ENCODE measurements at places on chromosomes 4 and X.

DNA sequence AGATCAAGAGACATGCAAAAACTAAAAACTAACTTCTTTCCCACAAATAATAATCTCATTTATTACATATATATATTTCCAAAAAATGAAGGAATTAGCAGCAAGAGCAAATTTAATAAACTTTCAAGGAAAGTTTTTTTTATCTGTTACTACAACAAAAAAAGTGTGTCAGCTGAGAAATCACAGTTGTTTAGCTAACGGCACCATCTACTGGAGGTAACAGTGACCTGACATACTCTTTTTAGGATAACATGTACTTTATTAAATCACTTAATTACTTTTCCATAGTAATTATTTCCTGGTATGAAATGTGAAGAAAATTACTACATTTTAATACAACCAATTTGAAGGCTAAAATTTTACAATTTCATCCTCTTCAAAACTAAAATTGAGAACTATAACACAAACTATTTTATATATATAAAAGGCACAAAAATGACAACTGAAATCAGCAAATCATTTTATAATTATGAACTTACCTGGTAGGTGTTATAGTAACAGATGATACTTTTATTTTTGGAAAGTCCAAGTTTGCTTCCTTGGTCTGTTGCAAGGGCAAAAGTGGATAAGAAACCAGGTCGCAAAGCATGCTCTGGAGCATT, 9.1 kb downstream of the LAMTOR3 start:
- no peak for DNase-seq

- no peak for DNase-seq
These were observed 50.4 kb upstream of the CCDC160 start for GRCh38 chrX:134186362-134187121.

DNA sequence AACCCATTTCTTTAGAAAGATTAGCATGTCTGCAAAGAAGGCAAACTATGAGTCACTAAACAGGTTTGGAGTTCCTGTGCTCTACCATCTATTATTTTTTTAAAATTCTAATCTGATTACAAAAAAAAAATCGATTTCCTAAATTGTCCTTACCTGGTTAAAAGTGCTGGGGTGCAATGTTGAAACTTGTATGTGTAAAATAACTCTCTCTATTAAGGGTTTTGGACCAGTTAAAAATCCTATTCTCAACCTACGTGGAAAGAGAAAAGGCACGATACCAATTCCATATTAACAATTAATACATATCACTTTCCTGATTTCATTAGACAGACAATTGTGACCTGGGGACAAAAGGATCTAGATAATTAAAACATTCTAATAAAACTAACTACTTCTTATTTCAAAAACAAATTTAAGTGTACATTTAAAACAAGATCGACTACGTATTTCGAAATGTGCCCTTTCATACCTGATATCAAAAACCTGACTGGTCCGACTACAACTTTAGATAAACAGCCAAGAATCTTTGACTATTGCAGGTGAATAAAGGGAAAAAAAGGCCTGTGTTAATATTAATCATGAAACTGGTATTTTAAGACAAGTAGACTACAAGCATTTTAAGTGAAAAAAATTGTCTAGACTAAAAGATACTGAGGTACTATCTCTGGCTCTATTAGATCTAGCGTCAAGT, 21.2 kb downstream of the AADAT start:
- DNase-seq = no peak

DNA sequence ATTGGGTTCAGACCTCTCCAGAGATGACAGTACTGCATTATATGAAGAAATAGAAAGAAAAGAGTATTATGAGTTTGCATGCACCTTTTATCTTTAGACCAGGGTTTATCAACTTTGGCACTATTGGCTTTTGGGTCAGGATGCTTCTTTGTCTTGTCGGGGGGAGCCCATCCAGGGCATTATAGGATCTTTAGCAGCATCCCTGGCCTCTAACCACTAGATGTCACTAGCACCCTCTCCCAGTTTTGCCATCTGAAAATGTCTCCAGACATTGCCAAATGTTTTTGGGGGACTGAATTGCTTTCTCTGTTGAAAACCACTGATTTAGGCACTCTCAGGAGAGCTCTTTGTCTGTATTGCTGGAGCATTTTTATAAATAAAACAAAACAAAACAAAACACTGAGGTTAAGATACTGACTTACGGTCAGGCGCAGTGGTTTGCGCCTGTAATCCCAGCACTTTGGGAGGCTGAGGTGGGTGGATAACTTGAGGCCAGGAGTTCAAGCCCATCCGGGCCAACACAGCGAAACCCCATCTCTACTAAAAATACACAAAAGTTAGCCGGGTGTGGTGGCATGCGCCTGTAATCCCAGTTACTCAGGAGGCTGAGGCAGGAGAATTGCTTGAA, 23.6 kb downstream of the CA5B start:
- DNase-seq = no peak

GRCh38 chr4:76203541-76203940, 10.1 kb downstream of the SCARB2 start:
- DNase-seq = no peak

DNA sequence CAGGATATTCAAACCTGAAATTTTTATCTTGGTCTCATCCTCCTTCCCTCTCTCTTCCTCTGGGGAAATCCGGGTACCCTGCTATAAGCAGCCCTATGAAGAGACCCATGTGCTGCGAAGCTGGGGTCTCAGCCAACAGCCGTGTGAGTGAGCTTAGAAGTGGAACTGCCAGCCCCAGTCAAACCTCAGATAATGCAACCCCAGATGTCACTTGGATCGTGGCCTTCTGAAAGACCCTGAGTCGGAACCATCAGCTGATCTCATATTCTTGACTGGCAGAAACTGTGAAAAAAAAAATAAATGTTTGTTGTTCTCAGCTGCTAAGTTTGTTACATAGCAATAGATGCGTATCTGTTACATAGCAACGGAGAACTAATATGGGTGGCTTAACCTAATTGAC, 198.1 kb upstream of the NPY2R start:
- no peak for DNase-seq

GRCh38 chr4:165872461-165873297, at the start of gene TLL1:
TSS of gene TLL1 (plus strand) at chr4:165873237. CDS start at chr4:165873905, 668 bp downstream.
- no peak for DNase-seq

- DNase-seq = no peak
These were observed 2.7 kb downstream of the FOXO4 start for GRCh38 chrX:71098302-71098701.

GRCh38 chrX:14865201-14865600, 7.7 kb downstream of the FANCB start:
- no peak for DNase-seq

GRCh38 chr4:189838821-189839497, 101.7 kb upstream of the FRG1 start:
- DNase-seq = no peak

GRCh38 chrX:81195712-81196111, 6.0 kb downstream of the HMGN5 start:
- peak; percentile 5 for DNase-seq

- no peak for DNase-seq
These were observed 80.4 kb downstream of the HS6ST2 start for GRCh38 chrX:132877954-132878536.

GRCh38 chrX:17580539-17581152, 156.6 kb upstream of the SCML1 start:
- DNase-seq = no peak

DNA sequence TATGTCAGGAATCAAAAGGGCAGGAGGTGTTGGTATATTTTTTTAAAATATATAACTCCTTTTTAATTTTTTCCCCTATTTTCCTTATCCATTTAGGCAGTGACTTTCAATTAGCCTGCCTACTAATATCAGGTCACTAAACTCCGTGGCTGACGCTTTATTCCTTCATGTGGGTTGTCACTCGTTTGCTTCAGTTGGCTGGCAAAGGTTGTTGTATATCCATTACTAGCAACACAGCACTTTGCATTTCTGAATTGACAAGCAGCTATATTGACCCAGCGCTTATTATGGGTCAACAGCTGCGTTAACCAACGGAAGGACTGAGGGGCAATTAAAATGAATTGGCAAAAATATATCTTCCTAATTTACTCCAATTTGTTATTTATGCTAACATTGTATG, 87.7 kb downstream of the ARX start:
- no peak for DNase-seq

- no peak for DNase-seq
These were observed 36.0 kb downstream of the HELT start for GRCh38 chr4:185054272-185054671.

GRCh38 chr4:7985891-7986441, 46.3 kb upstream of the AFAP1 start:
- no peak for DNase-seq

DNA sequence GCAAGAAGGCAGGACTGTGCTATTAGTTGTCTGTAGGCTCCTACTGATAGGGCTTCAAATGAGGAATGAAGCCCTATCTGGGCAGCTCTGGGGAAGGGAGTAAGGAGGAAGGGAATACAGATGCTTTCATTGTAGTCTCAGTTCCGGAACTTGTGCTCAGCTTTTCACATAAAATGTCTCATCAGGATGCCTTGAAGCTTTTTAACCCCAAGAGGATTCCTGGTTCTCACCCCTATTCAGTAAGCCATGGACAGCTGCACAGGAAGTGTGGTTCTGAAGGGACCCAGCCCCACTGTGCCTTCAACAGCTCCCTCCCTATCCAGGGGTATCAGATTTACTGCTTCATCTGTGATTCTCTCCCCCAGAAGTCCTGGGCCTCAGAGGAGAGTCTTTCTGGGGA, 5.0 kb downstream of the ARMCX5 start:
- no peak for DNase-seq

GRCh38 chr4:88010966-88011365, 3.5 kb downstream of the PKD2 start:
- DNase-seq = no peak

All from stimulated activated CD8-positive, alpha-beta memory T cell treated with anti-CD3 and anti-CD28 coated beads, Interleukin-15, amount 100 ng/mL, for 24 hours (primary cell).